ENCODE measurements at places on chromosomes 3 and 15.

- DNase-seq: no peak
These were observed 120.2 kb downstream of the TFDP2 start for GRCh38 chr3:142029052-142029642.

GRCh38 chr15:32918547-32918946 is 200.7 kb downstream of the GREM1 start:
- DNase-seq: no peak

GRCh38 chr15:40038638-40039543 is at the start of gene SRP14:
SRP14 (minus strand) TSS chr15:40039181; CDS start chr15:40039116, 65 bp downstream.
- peak; percentile 91 for DNase-seq

DNA sequence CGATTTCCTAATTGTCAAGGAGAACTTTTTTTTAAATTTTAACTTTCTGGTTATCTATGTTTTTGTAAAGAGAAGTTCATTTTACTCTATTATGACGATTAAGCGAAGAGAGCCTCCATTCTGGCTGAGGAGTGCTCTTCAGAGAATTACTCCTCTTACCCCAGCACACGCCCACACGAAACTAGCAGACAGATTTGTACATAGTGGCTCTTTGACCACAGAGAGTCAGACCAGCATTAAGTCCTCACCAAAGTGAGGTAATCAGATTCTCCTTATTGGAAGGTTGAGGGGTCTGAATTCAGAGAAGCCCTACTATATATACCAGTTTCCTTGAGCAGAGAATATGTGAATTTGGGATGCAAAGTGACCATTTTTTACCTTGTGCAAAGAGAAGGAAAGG is 204.8 kb upstream of the TSC22D2 start:
- no peak for DNase-seq

DNA sequence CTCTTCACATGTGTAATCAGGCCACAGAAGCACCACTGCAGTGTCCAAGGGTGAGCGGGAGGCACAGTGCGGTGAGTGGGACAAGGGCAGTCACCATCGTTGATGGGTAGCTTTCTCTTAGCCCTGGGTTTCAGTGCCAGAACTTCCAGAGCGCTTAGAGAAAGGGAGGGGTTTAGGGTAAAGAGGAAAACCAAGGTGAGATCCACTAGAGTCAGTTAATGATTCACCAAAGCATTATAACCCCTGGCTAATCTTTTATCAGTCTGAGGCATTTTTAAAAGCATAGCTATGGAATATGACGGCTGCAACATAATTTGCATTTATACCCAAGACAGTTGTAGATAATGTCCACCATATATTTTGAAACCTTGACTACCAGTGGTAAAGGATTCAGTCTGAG is 94.8 kb downstream of the SHQ1 start:
- DNase-seq: no peak

DNA sequence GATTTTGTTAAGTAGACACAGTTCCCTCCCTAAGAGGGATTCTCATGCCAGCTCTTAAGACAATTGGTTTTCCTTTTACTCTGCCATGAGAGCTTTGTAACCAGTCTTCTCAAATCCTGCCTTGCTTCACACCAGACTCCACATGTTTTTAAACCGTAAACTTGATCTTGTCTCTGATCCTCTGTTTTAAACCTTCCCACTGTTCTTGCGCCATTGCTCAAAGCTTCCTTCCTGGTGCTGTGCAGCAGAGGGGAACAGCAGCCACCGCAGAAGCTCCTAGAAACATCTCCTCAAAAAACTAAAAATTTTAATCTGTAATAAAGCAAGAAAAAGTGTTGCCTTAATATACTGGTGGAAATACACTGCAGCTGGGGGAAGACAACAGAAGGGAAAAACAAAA is 154.5 kb upstream of the SATB1 start:
- DNase-seq: no peak

GRCh38 chr15:89018207-89018606 is 70.0 kb upstream of the ABHD2 start:
- no peak for DNase-seq

- no peak for DNase-seq
These were observed 173.7 kb downstream of the B3GALNT1 start for GRCh38 chr3:160931474-160931873.

DNA sequence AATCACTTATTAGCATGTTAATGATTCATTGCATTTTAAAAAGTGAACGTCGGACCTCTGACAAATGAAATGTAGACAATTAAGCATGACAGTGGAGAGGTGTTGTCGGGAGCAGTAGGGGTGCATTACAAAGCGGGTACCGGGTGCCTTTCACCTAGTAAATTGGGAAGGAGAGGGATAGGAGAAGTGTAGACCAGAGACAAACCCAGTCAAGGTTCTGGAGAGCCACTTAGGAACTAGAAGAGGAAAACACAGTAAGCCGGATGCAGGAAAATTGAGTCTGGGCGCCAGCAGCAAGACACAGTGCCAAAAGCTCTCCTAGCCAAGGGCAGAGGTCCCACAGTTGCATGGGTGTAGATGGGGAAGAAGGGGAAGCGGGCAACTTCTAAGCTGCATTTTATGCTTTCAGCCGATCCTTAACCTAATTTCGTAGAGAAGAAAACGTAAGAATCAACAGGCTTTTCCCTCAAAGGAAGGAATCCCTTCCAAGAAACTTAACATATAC is 3.1 kb upstream of the CERS3 start:
- DNase-seq: no peak

GRCh38 chr15:90665288-90666134 is 51.6 kb upstream of the BLM start:
- peak; percentile 83 for DNase-seq

- DNase-seq: no peak
These were observed 48.3 kb upstream of the IQSEC1 start for GRCh38 chr3:13121553-13122001.

DNA sequence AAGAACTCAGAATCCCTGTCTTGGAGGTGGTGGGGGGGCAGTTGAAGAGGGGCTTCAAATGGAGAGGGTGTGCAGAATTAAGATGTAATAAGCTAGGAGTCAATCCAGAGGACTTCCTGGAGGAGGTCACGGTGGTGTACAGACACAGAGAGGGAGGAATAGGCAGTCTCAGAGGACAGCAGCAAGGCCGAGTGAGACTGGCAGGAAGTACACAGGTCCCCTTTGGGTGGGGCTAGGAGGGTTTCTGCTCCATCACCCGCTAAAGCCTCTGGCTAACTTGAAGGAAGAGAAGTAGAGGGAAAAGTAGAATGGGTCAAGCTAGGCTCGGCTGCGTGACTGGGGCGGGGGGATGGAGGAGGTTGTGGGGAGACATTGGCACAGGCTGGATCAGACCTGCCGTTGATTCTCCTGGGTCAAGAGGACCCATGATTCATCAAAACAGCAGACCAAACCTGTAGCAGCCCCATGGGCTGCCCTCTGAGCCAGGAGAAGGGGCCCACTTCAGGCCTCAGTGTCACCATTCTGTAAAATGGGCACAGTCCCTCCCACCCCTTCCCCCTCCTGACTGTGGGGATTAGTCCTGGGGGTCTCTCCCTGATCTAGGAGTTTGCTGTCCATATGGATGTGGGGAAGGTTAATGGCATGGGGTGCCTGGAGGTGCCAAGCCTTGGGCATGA is 16.9 kb downstream of the CSPG4 start:
- no peak for DNase-seq

DNA sequence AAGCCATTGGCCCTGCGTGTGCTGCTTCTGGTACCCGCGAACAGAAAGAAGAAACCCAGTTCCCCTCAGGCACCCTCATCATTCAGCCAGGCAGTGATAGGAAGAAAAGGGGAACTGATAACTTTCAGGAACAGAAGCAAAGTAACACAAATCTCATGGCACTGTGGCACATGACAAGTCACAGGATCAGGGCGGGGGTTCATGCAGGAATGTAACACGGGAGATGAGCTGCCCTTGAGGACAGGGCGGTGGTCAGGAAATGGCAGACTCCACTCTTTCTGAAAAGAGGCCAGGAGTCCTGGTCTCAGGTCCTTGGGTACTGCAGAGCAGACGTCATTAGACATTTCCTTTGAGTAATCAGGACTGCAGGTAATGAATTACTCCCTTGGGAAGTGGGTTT is 95.5 kb downstream of the CCNL1 start:
- peak; percentile 34 for DNase-seq

DNA sequence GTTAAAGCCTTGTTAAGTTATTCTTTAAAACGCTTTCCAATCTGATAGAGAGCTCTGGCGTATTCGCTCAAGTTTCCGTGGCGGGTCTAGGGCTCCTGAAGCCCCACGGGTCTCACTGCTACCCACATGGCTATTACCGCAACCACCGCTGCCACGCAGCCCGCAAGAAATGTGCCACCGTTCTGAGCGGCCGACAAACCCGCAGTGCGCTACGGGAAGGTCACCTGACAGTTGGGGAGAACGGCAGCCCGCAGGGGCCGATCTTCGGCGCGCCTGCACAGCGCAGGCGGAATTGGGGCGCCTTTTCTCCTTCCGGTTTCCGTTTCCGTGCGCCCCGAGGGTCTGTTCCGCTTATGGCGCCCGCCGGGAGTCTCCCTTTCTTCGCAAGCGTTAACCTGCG is 76.6 kb upstream of the SNRPN start:
- no peak for DNase-seq

- no peak for DNase-seq
These were observed 20.7 kb upstream of the SLMAP start for GRCh38 chr3:57735405-57735804.

GRCh38 chr3:176469694-176470205 is 727.5 kb downstream of the TBL1XR1 start:
- no peak for DNase-seq

GRCh38 chr3:21042184-21042583 is 708.8 kb downstream of the ZNF385D start:
- no peak for DNase-seq

DNA sequence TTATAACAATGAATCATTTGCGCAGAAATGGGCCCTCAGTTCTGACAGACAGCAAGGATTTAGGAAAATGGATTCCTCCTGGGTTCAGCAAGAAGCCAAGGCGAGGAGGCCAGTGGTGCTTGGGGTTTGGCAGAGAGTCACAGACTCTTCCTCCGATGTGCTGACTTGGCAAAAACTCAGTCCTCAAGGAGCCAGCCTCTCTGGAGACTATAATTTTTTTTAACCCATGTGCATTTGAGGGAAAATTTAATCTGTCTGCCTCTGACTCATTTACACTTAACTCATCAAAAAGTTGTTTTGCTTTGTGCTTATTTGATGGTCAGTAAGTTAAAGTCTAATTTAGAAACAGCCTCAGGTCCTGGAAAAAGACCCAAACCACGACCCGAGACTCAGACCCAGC is 34.2 kb upstream of the SLC24A5 start:
- DNase-seq: no peak
